ENCODE measurements at places on chromosomes 7 and 10. TPM values are rescaled to one million over a fixed set of nuclear protein-coding genes. Genes with fewer than 3 reads are reported as not detected.

SPDYE3 gene
- total RNA-seq: not detected

SLC13A1 gene
- not detected for total RNA-seq

GJC3 gene
- not detected for total RNA-seq

CEP55 gene
- total RNA-seq: 0.35 TPM

FAM25G gene
- not detected for total RNA-seq

DNA sequence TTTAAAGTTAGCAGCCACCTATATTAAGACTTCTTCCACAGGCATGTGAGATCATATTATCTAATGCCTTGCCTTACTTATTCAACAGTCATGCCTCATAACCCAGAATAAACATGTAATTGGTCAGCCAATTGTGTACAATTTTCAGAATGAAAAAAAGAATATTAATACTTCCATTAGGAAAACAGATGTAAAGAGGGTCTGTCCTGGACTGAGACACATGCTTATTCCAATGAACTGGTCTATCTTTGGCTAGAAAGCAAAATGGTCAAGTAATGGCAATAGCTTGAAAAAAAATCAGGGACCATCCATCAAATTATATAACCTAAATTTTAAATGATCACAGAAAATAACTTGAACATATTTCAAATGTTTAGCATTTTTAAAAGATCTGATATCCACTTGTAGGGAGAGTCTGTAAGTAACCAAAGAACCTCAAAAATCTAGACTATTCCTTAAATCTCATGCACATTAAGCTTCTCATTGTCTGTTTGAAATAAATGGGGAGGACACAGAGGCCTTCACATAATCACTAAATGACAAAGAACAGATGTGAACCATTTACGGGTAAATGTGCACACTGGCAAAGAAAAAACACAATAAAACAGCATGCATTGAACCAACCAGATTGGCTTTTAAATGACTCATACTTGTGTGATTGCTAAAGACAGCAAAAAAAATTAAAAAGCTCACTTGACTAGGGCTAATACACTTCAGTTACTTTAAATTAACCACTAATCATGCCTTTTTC is 568.8 kb upstream of the PCDH15 start:
- H3K4me1 ChIP-seq: no peaks in the 10 kb centered on the region
- no peaks in the 10 kb centered on the region for H3K36me3 ChIP-seq
- no peak overlapping the region for H3K27ac ChIP-seq
- H3K4me3 ChIP-seq: no peak overlapping the region

DNA sequence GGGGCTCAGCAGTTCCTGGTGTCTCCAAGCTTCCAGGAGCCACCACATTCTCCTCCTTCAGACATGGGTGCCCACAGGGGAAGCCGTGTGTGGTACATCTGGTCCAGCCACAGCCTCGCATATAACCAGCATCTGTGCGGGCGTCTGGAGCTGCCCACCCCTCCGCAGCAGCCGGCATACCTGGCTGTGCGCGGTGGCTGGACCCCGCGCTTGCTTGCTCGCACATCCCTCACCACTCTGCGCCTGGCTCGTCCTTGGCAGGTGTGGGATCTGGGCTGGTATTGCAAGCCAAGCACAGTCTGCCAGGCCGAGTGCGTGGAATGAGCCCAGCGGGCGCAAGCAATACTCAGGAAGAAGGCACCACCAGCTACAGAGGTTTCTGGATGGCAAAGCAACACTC is 117.7 kb upstream of the MBL2 start:
- H3K4me1 ChIP-seq: no peaks in the 10 kb centered on the region
- no peak for DNase-seq
- no peaks in the 10 kb centered on the region for H3K27me3 ChIP-seq
- no peaks in the 10 kb centered on the region for H3K36me3 ChIP-seq
- H3K4me3 ChIP-seq: no peak overlapping the region

DNA sequence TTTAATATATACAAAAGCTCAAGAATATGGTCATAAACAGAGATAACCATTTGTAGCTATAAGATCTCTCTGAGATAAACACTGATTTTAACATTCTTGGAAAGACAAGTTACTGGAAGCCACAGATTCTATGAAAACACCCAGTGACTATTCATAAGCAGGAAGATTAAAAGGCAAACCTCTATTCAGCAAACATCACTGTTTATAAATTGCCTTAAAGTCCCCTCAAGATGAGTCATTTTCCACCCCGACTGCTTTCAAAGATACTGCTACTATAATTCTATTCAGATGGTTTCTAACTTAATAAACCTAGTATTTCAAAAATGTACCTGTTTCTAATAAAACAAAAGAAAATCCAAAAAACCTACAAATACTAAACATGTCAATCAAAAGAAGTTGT is 21.0 kb downstream of the TM9SF3 start:
- H3K4me1 ChIP-seq: peaks cover 10% of the 10 kb centered on the region
- DNase-seq: no peak
- H3K36me3 ChIP-seq: peaks cover 26% of the 10 kb centered on the region
- H3K27me3 ChIP-seq: no peaks in the 10 kb centered on the region
- H3K4me3 ChIP-seq: no peak overlapping the region

DNA sequence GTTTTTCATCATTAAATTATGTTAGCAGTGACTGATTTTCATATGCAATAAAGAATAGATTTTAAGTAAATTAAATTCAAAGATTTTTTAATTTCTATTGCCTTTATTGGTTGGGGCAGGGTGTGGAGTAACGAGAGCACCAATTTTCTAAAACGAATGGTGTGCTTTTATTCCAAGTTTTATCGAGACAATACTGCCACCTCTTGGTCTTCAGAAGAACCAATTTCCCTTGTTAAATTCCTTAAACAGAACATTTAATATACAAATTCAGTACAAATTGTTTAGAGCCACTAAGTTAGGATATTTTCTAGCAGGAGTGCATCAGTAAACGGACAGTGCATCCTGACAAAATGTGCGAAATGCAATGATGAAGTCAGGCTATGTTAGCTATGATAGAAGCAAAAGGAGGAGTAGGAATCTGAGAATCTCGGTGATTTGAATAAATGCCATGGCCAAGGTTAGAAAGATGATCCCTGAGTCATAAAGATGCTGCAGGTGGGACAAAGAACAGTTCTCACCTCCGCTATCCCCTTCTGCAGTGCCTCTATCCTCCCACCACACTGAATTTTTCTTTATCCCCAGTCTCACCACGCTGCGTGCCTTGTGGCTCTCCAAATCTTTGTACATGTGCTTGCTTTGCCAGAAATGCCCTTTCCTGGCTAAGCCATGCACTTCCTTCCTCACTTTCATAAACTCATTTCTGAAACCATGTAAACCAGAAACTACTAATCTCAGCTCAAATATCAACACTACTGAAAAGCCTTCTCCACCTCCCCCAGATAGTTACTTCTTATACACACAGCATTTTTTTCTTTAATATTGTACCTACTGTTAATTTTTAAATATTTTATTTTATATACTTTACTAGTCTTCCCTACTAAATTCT is 31.9 kb upstream of the AGBL3 start:
- H3K4me1 ChIP-seq: no peaks in the 10 kb centered on the region
- peaks cover 65% of the 10 kb centered on the region for H3K36me3 ChIP-seq
- H3K4me3 ChIP-seq: no peak overlapping the region
- H3K27me3 ChIP-seq: no peaks in the 10 kb centered on the region

DNA sequence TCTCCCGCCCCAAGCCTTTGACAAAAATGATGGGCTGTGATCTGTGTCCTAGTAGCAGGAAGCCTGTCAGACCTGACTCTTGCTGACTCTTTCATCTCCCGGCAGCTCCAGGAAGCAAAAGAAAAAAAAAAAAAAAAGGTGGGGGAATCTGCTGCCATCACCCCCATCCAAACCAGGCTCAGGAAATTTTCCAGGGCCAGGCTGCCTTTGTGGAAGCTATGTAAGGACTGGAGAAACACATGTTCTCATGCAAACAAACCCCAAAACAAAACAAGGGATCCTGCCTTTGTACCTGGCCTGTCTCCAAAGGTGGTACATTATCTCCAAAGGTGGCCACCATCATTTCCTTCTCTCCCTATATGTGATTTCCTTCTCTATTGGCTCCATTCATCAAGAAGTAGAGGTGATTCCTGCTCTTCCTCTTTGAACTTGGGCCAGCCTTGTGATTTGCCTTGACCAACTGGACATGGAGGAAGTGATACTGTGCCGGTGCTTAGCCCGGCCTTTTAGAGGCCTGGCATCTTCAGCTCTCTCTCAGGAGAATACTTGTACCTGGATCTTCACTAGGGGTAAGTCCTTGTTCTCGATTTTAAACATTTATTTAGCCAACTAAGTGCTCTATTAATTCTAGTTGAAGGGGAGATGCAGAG is 192.2 kb upstream of the SVIL start:
- H3K27me3 ChIP-seq: no peaks in the 10 kb centered on the region
- H3K4me3 ChIP-seq: no peak overlapping the region
- no peak for DNase-seq
- no peak overlapping the region for H3K27ac ChIP-seq

Measured in upper lobe of right lung (tissue), 1 donor.